Stimulated activated CD8-positive, alpha-beta memory T cell treated with anti-CD3 and anti-CD28 coated beads, Interleukin-4, amount 100 ng/mL, for 4 hours (primary cell): ENCODE measurements at places on chromosomes 6 and 20.

- no peak for DNase-seq
Observed at GRCh38 chr6:55528624-55529023, 50.4 kb downstream of the HMGCLL1 start.

GRCh38 chr6:89494131-89494793, 61.3 kb downstream of the ANKRD6 start:
- no peak for DNase-seq

DNA sequence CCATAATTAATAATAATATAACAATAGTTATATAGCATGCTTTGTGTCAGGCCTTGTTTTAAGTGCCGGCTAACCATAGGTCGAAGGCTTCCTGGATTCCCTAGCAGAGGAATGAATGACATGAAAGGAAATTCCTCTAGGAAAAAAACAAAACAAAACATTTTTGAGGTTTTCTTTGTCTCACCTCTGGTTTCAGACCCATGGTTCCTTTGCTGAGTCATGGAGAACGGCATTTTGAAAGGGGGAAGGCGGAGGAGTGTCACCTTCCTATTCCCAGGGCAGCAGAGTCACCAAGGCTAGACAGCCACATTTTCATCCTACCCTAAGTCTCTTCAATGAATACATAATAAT, 25.3 kb upstream of the CCND3 start:
- DNase-seq, result no peak

DNA sequence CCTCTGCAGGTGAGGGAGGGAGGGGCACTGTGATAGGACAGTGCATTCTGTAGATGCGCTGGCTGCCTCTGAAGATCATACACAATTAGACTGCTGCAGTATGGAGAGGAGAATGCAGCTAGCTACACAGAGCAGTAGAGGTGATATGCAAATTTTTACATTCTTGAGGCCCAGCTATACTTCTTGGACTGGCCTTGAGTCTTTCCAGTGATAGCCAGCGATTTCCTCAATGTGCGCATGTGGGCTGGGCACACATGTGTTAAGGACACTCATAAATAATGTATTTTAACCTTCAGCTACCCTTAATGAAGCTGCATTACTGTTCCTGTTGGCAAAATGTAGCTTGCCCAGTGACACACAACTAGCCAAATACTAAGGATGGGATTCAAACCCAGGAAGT, 19.0 kb downstream of the TTPAL start:
- DNase-seq, result no peak

DNA sequence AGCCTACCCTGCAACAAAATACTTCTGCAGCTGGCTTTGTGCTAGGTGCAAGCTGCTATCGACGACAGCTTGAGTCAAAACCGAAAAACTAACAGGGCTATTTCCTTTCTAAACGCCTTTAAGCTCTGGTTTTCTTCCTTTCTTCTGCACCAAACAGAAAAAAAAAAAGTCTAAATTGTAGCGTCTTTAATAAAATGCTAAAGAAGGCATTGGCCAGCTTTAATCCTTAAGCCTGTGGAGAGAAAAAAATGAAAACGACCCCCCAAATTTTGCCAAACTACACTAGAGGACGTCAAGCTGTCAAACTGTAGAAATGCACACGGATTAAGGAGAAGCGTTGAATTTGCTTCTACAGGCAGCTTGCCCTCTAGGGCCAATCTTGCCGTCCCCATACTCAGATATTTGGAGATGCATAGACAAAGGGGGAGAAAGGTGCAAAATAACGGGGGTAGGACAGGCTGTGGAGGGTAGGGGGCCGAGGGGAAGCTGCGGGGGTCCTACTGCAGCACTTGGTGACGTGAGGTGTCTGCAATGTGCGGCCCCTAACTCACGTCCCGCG, 1.4 kb upstream of the NRN1 start:
- DNase-seq, result no peak

DNA sequence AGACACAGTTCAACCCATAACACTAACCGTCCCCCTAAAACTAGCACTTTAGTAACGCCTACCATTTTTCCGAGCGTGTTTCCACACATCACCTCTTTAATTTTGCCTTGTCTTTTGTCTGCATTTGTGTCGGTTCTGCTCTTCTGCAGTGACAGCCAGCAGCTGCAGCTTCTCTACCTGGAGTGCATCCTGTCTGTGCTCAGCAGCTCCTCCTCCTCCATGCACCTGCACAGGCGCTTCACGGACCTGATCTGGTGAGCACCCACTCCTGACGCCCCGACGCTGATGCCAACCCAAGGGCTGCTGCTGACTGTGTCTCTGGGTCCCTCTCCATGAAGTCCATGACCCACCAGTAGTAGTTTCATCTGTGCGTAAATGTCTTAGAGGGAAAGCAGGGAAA, 35.4 kb upstream of the PBOV1 start:
- no peak for DNase-seq

DNA sequence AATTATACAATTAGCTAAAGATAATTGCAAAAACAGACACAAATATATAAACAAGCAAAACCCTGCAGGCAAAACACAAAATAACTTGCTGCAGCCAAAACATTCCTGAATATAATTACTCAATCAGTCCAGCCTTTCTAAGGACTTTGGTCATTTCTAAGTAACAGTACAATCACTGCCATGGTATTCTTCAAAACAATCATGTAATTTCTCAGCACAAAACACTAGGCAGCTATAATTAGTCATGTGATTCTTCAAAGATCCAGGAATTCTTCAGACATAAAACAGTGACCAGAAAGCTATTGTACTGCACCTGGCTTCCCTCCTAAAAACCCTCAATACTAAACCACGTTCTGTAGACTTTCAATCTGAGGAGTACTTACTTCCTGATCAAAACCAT, 881.1 kb downstream of the EPHA7 start:
- no peak for DNase-seq

GRCh38 chr6:148657048-148657447, 89.8 kb upstream of the UST start:
- no peak for DNase-seq

DNA sequence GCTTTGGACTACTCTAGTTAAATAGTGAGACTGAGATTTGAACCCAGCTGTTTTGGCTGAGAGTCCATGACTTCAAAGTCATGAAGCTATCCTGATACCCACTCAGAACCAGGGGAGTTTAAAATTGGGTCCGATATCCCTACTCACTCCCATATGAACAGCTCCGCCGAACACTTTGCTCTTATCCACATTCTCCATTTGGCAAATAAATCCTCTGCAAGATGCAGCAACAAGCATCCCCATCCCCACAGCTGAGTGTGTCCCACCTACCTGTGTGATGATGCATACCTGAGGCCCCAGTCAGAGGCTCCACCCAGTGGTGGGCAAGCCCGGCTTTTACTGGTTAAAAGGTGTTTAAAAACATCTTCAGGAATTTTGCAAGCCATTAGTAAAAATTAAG, 108.3 kb upstream of the SLC24A3 start:
- no peak for DNase-seq

DNA sequence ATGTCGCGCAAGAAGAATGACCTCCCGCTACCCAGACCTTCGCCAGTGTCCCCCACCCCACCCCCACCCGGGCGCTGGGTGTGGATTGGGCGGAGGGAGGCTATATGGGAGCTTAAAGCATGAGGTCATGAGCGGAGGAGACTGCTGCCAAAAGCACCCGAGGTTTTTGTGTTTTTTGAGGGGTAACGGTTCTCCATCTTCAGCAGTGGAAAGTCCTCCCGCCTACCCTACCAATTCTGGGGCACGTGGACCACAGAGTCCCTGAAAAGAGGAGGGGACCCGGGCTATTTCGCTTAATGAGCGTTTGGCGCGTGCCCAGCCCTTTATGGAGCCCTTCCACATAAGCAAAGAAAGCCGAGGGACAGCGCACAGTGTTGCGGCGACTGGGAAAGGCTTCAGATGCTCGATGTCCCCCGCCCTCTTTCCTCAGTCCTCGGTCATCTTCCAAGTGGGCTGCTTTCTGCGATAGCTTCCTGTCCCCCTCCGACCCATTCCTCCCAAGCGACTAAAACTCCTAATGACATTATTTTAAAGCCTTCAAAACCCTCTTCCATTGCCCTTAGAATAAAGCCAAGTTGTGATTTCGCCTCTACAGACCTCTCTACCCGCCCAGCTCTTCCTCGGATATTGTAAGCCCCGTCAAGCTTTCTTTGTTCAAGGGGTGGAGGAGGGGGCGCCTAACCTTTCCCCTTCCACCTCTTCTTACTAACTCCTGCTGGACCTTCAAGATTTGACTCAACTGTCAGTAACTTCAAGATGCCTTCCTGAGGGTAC, 2.1 kb upstream of the TRERF1 start:
- no peak for DNase-seq

DNA sequence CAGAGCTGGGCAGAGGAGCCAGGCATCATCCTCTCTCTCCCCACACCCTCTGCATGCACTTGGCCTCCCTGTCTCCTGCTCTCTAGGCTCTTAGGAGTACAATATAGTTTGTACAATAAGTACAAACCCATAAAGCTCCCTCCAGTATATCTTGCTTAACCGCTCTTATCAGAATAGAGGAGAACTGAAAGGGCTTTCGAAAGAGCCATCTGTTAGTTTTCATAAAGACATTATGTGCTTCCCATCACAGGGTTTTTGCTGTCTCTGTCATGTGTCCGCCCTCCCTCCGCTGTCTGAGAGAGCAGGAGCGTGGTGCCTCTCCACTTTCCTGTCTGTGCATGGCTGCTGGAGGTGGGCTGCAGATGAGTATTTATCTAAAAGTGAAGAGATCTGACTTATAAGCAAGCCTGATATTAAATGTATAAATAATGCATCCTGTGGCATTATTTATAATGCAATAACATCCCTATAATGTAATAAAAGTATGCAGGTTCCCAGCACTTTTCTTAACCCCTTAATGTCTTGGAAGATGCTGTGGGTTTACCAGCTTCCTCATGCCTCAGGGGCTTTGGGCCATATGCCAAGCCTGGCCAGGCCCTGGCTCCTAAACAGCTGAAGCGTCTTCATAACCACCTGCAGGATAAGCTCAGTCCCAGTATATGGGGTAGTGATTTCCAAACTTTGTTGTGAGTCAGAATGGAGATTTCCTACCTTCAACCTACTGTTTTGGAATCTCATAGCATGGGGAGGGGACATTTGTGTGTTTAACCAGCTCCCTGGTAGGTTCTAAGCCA, 297.1 kb downstream of the DHX35 start:
- no peak for DNase-seq
